ENCODE measurements at places on chromosomes 5 and 9.

DNA sequence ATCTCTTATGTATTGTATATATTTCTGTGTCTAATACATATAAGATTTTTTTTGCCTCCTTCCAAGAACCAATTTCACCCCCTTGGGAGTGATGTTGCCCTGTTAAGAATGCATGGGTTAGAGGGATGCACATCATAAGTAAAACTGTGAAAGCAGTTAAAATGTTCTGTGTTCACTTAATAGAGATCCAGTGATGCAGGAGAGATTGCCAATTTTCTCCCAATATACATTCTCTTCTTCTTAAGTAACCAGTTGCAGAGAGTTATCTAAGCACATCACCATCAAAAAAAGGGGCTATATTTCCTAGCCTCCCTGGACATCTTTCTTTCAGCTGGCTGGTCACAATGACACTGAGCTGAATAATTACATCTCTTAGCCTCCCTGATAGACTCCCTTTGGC lies 307.0 kb downstream of the OSTF1 start:
- no peak for DNase-seq

DNA sequence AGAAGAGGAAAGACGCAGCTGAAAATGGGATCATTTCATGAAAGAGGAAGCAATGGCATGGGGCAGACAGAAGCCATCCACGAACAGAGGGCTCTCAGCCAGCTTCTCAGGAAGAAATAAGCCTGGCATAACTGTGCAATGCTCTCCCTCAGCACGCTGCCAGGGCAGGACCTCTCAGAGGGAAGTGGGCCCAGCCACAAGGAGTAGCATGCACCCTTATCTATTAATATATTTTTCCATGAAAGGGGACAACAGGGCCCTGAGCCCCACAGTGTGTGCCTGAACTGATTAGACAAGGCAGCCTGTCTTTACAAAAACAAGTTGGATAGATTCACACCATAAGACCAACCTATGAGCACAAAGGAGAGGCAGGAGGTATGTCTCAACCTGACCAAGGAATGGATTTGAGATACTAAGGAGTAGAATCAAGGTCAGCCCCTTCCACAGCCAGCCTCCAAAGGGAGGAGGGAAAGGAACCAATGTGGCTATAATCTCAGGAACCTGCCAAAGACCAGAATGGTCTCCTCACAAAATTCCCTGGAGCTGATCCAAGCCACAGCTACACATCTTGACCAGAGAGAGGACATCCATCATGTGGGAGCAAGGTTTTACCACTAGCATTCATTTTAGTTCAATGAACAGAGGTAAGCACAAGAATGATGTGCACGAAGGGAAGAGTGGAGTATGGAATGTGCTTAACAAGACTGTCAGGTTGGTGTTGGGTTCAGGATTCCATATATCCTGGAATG lies 154.8 kb downstream of the SIL1 start:
- DNase-seq, result no peak

- no peak for DNase-seq
Measured at GRCh38 chr9:5336688-5337087, 3.0 kb downstream of the RLN1 start.

GRCh38 chr5:54673523-54674225 lies 156.1 kb downstream of the SNX18 start:
- DNase-seq, result peak; percentile 3

DNA sequence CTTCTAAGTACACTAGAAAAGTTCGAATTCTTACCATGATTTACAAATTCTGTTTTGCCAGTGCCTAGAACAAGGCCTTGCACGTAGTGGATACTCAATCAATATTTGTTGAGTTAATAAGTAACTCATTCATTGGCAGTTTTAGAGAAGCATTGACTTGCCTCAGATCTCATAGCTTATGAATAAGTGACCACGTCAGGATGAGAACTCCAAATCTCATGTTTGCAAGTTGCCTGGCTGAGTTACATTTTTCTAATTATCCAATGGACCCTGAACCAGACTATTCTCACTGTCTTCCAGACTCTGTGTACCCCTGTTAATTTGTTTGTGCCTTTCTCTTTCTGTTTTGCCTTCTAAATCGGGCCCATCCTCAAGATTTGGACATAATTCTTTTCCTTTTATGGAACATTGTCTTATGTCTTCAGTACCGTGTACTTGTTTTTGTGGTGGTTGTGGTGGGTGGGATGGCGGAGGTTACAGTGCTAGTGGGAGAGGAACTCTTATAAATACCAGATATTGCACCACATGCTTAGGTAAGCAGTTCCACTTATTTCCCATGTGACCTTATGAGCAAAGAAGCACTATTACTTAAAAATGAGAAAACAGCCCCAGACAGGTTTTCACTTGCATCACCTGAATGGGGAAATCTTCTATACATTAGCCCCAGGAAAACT lies 96.3 kb downstream of the UNC13B start:
- no peak for DNase-seq

- DNase-seq, result no peak
Measured at GRCh38 chr9:74321396-74321795, 175.7 kb upstream of the RORB start.

GRCh38 chr9:88387036-88387551 lies 1.1 kb upstream of the SPIN1 start:
- no peak for DNase-seq

- DNase-seq, result no peak
Measured at GRCh38 chr5:107674655-107675054, 3.9 kb upstream of the EFNA5 start.

DNA sequence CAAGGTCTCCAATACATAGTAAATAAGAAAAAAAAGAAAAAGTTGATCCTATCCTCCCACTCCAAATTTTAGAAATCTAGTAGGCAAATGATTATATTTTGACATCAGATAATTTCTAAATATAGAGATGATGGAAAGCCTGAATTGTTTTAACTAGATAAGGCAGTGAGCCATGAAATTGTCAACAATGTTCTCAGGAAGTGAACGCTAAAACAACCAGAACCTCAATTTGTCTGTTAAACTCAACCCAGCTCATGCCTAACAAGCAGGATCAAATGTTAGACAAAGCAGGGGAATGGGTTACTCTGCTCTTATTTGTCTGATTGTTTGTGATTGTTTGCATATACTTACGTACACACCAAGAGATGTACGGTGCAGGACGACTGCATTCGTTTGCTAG lies 49.2 kb downstream of the ESM1 start:
- DNase-seq, result no peak

DNA sequence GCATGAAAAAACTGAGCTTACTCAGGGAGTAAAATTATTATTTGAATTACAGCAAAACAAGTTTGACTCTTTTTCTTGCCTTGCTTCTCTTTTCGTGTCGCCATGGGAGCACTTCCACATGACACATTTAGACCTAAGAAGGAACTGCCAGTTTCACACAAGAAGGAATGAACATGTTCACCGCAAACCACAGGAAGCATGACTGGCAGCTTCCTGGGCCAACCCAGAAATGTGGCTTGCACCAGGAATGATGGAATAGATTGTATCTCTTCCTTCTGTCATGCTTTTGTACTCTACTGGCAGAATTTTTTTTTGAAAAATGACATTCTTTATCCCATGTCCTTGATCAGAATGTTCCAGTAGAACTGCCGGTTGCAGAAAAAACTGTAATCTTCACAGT lies 32.9 kb upstream of the MAN2A1 start:
- peak; percentile 35 for DNase-seq

DNA sequence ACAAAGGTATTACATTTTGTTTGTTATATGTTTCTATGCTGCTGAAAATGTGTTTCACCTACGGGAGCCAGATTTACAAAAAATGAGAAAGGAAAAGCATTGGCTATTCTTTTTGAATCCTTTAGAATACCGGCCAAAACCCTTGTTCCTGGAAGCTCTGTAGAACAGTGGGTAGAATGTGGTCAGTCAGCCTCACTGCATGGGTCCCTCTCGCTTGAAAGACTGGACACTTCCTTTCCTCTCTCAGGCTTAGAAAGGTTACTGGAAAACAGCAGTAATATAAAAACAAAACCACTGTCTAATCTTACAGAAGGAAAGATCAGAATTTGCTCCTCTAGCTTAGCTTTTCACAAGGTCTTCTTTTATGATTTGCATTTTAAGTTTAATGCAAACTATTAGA lies 45.1 kb downstream of the OSTF1 start:
- DNase-seq, result no peak

GRCh38 chr5:180818677-180819341 lies 16.2 kb upstream of the MGAT1 start:
- DNase-seq, result no peak

- DNase-seq, result no peak
Measured at GRCh38 chr9:134698111-134698510, 56.5 kb downstream of the COL5A1 start.

GRCh38 chr9:41229408-41230401 lies 40.6 kb upstream of the ZNG1F start:
- no peak for DNase-seq
